ENCODE measurements at places on chromosomes 1 and 21.
A peak's percentile ranks its signal among the peaks of the same experiment; 100 is the strongest.

GRCh38 chr1:5611431-5611830 is 380.8 kb downstream of the NPHP4 start:
- no peak for DNase-seq

- DNase-seq = no peak
Observed at GRCh38 chr1:160907976-160908375, 23.0 kb upstream of the ITLN1 start.

GRCh38 chr1:241677201-241677600 is 25.1 kb downstream of the WDR64 start:
- DNase-seq = no peak

GRCh38 chr1:158095737-158096335 is 84.9 kb upstream of the CD1D start:
- peak; percentile 57 for DNase-seq

DNA sequence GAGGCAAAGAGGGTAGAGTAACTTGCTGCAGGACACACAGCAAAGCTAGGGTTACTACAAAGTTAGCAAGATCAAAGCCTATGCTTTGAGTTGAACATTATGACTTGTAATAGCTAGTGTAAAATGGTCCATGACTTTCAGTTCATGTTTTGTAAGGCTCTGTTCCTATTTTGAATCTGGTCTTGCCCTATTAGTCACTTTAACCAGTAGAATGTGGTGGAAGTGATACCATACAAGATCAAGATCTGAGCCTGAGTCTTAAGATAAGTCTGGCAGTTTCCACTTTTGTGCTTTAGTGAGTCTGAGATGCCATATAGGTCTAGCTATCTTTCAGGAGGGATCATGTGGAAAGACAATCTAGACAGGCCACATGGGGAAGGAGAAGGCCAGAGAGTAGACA is 282.1 kb upstream of the BRINP3 start:
- DNase-seq = no peak

DNA sequence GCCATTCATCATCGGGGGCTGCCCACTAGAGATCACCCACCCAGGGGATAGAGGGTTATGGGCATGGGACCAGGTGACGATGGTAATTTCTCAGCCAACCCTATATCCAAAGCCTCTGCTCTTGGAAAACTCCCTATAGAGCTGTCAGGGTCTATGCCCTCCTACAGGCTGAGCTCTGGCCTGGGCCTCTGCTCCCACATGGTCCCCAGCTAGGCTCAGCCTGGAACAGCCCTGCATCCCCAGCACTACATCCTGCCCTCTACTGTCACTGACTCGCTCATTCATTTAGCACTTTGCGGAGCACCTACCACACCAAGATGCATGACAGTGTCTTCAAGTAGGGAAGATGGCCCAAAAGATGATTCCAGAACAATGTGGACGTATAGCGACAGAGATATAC is 45.0 kb upstream of the EPS8L3 start:
- DNase-seq = no peak

GRCh38 chr21:32378956-32379355 is 13.9 kb downstream of the URB1 start:
- DNase-seq = no peak

- no peak for DNase-seq
Observed at GRCh38 chr1:32933742-32934322, 30.8 kb downstream of the RNF19B start.

DNA sequence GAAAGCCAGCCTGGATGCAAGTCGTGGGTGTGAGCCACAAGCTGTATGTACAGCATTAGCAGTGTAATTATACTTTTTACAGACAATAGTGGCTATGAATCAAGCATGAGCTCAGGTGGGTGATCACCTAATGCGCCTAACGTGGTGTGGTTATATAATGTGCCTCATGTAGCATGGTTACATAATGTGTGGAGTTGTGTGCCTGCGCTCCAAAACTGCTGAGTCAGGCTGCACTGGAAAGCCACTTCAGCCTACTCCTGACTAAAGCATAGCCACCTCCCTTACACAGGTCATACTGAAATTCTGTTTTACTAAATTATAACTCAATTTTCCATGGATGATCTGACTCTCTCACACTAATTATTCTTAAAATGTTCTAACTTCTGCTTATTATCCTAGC is 69.8 kb downstream of the KCNT2 start:
- DNase-seq = peak; percentile 19

GRCh38 chr1:115450501-115451040 is 112.5 kb upstream of the NGF start:
- no peak for DNase-seq

DNA sequence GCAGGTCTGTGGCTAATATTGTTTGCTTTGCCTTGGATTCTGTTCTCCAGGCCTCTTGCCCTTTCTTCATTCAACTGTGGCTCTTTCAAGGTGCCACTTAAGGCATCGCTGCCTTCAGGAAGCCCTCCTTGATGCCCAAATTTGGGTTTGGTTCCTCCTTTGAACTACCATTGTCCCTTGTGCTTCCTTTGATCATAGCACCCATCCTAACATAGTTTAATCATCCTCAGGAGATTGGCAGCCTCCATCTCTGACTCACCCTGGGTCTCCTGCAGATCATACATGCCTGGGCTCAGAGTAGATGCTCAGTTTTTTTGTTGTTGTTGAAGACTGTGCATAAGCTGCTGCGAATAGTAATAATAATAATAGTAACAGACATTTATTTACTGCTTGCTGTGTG is 54.4 kb upstream of the ACOT11 start:
- DNase-seq = no peak

DNA sequence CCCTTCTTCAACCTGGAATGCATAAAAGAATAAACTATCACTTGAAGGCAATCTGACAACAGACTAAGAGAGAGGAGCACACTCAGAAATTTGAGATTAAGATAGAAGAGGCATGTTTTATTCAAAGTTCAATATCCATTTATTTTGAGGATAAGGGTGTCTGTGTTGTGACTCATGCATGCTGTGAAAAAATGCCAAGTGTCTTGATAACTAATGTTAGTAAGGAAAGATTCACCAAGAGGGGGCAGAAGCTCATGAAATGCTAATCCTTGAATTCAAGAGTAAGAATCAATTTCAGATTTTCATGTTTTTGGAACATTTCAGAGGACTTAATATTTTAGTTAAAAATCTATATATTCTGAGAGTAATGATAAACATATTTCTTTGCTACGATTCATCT is 94.0 kb downstream of the IFI44 start:
- no peak for DNase-seq

DNA sequence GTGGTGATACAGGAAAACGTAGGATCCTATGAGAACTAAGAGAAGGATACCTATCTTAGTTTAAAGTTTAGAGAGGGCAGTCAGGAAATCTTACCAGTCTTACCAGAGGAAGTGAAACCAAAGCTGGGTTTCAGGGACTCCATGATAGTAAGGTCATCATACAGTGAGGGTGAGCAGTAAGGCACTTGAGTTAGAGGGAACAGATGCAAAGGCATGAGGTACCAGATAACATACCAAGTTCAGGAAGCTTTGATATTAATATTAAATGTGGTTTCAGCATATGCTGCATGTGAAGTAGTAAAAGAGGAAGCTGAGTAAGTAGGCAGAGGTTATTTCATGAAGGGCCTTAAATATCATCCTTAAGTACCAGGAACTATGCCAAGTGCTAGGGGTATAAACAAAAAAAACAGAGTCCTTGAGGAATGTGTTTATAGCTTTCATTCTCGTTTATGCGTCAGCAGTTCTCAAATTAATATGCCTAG is 16.9 kb downstream of the ATG4C start:
- peak; percentile 59 for DNase-seq

GRCh38 chr21:23008601-23009202 is 2010.5 kb downstream of the NCAM2 start:
- DNase-seq = no peak

DNA sequence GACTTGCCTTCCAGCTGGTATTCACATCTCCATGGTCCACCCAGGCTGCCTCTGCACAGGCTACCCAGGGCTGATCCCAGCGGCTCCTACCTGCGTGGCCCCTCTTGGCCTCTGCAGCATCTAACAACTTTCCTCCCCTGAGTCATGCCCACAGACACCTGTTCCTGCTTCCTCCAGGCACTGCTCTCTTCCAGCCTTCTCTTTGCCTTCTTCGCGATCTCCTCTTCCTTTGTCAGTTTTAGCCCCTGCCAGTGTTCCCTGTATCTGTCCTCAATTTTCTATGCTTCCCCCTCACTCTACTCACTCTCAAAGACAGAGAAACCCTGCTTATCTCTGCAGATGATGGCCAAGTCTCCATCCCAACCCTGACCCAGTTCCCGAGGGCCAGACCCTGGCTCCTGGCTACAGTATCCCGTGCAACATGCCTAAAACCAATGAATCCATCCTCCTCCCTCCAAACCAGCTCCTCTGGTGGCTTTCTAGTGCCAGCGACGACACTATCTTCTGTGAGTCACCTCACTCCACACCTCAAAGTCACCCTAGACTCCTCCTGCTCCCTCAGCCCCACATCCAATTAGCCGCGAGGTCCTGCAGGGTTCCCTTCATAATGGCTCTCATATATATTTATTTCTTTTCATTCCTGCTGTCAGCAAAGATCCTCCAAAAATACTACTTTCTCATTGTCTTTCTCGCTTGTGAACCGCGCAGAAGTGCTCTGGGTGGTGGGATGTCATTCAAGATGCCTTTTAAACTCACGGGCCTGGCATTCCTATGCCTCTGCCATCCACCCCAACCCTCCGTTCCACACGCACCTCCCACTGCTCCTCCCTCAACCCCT is 259.2 kb downstream of the TOMM20 start:
- DNase-seq = peak; percentile 41

DNA sequence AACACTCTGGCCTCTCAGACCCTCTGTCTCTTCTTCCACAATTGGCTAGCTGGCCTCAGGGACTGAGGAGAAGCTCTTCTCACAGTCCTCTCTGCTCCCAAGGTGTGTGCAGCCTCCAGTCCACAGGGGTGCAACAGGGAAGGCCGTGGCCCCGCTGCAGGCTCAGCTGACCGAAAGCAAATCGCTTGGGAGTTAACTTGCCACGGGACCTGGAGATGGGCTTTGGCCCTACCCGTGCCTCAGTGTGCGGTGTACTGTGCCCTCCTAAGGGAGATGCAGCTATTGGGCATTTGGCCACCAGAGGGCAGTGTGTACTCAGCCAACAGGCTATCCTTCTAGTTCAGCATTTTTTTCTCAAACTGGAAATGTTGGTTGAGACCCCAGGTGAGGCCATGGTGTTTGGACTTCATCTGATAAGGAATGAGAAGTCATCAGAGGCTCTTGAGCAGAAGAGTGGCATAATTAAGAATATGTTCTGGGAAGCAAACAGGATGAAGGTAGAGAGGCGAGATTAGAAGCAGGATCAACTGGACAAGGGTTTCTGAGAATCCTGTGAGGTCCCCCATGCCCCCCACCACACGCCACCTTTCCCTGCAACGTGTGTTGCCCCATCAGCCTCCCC is 42.5 kb upstream of the TMEM125 start:
- peak; percentile 75 for DNase-seq

- DNase-seq = no peak
Observed at GRCh38 chr1:167955915-167956314, 19.0 kb upstream of the MPC2 start.

DNA sequence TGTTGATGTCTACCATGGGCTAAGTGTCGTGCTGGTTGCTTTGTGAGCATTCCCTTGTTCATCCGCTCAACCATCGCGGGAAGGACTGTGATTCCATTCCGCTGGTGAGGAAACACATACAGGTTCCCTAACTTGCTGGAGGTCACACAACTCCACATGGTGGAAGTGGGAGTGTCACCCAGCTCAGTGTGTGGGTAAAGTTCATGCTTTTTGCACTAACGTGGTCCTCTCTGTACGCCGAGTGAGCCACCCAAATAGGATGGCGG is 4.0 kb upstream of the CLDN19 start:
- no peak for DNase-seq

DNA sequence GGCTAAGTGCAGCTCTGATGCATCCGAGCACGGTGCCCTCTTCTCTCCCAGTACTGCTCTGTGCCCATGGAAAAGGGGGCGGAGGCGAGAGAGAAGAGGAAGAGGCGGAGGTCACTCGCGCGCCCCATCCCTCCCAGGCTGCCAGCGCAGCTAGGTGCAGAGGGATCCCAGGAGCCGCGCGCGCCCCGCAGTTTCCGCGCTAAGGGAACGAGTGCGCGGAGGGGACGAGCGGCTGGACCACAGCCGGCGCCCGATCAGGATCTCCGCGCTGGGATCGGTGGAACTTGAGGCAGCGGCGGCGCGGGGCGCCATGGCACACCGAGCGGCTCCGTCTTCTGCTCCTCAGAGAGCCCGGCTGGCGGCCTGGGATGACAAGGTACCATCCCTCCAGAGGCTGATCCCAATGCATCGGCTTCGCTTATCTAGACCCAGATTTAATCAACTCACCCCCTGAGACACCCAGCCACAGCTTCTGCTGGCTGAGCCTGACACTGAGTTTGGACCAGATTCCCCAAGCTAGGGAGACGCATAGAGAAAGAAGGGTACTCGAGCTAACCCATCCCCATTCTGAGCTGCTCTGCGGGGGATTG is at the start of gene PTGFR:
PTGFR (plus strand) TSS at position 114 of the 590 bp plus-strand sequence. CDS start 1,770 bp downstream, outside the sequence.
- DNase-seq = no peak

GRCh38 chr1:94873520-94874351 is 53.2 kb downstream of the CNN3 start:
- no peak for DNase-seq

DNA sequence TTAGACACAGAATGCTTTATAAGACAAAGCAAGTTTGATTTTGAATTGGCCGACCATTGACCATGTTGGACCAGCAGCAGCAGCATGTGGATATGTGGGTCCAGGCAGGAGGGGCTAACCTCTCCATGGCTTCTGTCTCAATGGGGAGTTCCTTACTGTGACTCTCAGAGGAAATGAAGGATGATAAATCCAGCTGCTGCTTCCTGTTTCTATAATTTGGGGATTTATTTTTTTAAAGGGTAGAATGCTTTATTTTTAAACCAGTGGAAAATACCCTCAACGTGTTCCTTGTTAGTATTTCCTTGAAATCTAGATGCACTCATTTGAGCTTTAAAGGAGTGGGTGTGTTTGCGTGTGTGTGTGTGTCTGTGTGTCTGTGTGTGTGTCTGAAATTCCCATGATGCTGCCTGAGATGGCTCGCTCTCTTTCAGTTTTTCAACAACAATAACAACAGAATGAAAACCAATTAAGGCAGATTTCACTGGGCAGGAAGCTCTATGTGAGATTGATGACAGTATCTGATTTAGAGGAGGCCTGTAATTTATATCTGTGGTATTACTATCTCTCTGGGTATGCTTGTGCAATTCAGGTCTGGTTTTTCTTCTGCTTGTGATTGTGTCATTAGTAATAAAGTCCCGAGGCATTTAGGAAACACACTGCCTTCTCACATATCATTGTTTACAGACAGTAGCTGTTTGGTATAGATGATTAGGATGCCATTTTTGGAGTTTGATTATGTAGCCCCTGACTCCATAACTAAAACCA is 86.1 kb upstream of the ZNF326 start:
- peak; percentile 65 for DNase-seq

Measured in NB4 (cell line).